ENCODE measurements at places on chromosomes 5 and 9.
A peak's percentile ranks its signal among the peaks of the same experiment; 100 is the strongest.

DNA sequence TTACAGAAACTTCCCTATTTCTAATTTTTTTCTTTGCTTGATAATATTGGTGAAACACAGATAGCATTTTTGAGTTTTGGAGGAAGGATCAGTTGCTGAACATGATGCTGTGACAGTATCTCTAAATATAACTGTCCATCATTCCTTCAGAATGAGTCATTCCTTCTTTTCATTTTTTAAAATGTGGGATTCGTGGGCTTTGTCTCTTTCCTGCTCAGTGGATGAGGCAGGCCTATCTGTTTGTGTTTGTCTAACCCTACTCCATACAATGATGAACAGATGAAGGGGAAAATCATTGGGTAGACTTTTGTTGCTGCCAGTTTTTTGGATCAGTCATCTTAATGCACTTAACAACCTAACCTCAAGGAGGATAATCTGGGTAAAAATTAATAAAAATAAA, 15.7 kb upstream of the OR13C8 start:
- DNase-seq, result no peak

DNA sequence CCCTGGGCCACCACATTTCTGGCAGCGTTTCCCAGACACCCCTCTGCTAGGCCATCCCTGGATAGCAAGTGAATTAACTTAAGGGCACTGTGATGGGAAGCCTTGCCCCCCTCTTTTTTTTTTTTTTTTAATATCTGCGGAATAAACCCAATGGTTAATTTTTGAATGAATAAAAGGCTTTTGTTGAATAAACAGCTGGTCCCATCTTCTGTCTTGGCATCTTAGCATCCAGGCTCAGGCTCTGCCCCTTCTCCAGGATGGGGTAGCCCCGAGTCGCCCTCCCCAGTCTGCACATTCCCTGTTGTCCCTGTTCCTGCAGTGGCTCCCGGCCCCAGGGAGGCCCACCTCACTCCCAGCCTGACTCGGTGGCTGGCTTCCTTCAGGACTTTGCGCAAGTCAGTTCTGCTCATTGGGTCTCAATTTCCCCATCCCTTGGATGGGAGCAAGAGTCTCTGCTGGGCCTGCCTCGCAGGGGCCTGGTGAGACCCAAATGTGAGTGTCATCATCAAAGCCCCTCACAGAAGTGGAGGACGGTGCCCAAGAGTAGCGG, 29.0 kb upstream of the HMCN2 start:
- DNase-seq, result no peak

- DNase-seq, result no peak
Measured at GRCh38 chr5:124921694-124922093, 175.3 kb upstream of the ZNF608 start.

DNA sequence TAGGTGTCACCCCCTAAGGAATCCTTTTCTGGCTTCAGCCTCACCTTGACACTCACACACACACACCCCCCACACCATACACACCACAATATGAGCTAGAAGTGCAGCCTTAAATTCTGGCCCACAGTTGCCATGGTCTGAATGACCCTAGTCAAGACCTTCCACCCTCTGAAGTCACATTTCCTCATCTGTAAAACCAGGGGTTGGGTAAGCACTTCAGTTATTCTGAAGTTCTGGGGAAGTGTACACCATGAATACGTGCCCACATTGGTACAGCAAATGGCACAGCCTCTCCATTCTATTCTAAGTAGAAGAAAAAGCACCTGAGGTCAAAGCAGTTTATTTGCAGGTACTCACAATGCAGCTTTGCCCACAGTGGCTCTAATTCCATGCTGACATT, 372.8 kb upstream of the KLF4 start:
- no peak for DNase-seq

DNA sequence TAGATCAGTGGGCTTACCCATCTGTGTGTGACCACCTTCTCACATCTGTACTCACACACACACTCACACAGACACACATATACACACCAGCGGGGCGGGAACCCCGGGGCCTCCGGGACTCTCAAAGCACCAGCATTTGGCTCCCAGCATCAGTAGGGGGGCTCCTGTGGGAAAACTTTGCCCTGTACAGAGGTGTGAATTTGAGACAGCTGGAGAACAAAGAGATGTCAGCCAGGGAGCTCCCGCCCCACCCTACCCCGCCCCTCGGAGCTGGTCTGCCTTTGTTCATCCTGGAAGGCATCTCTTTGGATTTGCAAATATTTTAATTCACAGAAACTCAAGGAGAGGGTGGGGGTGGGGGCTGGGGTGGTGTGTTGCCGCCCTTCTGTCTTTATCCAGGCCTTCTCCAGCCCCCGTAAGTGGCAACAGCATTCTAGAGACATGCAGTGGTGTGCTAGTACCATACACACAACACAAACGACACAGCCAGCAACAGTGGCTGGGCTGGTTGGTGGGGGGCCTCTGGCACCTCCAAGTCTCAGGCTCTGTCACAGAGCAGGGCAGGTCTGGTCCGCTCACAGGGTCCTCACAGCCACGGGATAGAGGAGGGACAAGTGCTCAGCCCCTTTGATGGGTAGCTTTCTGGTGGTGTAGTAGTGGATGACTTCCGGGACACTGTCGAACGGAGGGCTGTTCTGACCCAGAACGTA, 15.5 kb upstream of the SLC25A51 start:
- DNase-seq, result no peak

- peak; percentile 92 for DNase-seq
Measured at GRCh38 chr9:15135164-15135792, 171.7 kb downstream of the TTC39B start.

DNA sequence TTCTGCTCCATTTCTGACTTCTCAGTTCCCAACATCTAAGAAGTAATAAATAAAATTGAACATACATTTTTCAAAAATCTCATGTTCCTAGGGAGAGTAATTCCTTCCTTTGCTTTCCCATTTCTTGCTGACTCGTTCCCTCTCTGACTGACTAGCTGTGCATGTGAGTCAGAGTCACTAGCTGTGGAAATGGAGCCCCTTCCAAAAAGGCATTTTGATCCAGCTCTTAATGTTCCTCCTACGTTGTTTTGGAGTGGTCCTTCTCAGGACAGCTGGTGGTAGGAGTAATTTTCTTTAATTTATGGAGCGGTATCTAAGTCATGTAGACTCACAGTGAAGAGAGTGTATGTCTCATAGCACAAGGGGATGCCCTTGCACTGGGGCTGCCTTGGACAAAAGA, 460.2 kb downstream of the GADD45G start:
- peak; percentile 29 for DNase-seq

GRCh38 chr5:133994990-133995333, 9.8 kb downstream of the VDAC1 start:
- no peak for DNase-seq

DNA sequence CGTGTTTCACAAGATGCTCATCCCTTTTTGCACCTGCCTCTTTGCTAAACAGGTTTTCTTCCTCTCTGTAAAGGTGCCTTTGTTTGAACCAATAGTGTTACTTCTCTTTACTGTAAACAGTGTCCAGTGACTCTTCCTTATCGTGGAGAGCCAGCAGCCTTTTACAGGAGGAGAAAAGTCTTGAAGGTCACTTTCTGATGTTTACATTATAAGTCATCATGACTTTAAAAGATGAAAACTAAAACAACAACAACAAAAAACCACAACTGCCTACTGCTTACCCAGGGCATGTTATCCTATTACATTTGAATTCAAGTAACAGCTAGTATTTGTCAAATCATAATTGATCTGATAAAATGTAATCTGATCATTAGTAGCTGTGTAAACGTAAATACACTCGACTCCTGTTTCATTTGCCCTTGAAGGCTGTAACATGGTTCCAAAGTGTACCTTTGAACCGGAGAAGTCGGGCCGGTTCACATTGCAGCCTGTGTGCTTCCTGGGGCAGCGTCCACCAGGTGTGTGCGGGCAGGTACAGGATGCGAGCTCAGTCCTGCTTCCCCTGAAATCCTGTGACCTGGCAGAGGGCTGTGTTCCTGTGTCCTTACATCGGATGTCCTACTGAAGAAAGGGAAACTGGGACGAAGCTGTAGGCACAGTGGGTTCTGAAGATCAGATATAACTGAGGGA, 118.1 kb downstream of the C9orf152 start:
- DNase-seq, result no peak

GRCh38 chr5:45062044-45062443, 253.3 kb downstream of the MRPS30 start:
- DNase-seq, result no peak

- peak; percentile 79 for DNase-seq
Measured at GRCh38 chr5:75335952-75336614, 937 bp upstream of the HMGCR start.

DNA sequence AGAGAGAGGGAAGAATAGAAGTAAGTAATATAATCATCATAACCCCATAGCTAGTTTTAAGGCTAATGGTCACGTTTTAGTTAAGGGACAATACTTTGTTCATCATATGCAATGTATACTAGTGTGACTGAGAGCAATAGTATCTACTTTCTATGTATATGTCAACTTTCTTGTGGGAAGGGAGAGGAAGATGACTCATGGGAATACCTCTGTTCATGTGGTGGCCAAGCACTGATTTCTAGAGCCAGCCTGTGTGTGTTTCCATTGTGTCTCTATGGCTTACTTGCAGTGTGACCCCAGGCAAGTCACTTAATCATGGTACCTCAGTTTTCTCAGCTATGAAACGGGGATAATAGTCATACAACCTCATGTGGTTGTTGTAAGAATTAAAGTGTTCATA, 639.6 kb downstream of the CETN3 start:
- no peak for DNase-seq

DNA sequence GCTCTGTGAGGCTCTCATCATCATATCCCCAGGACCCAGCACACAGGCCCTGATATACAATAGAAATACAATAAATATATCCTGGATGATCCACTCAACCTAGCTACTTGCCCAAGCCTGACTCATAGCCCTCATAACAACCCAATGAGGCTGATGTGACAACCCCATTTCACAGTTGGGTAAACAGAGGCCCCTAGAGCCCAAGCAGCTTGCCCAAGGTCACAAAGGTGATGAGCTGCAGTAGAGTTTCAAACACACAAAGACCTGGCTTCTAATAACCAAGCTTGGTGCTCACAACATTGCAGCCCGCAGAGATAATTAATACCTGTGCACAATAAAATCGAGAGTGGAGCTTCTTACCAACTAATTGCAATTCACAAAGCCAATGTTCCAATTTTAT, 3.2 kb upstream of the AKNA start:
- DNase-seq, result no peak

DNA sequence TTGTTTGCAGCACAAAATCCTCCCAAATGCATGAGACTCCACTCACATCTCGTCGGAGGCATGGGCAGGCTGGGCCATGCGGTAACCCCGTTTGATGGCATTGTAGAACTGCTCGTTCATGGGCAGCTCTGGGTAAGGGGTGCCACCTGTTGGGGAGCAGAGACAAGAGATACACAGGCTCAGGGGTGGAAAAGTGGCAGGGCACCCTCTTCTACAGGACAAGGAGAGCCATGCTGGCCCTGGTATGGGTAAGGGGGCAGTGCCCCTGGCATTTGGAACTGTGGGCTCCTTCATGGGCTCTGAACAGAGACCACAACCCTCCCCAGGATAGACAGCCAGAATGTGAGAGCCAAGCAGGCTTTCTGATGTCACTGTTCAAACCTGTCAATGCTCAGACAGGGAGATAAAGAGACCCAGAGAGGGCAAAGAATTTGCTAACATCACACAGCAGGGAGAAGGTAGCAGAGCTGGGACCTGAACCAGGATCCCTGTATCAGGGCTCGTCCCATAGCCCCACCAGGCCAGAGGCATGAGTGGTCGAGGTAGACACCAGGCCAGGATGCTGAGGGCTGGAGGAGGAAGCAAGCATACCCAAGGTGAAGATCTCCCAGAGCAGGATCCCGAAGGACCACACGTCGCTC, 33.2 kb upstream of the CSF1R start:
- no peak for DNase-seq

Measured in umbilical cord (tissue), 2 donors.